Gastroesophageal sphincter (tissue), 4 donors: ENCODE measurements at places on chromosomes 3 and 15.

GRCh38 chr15:70236341-70237086 lies 138.8 kb upstream of the TLE3 start:
- ATAC-seq = no peak

GRCh38 chr15:65336493-65337435 lies 32.3 kb downstream of the RNU5B-1 start:
- ATAC-seq = no peak

GRCh38 chr3:11226042-11226370 lies 46.2 kb upstream of the ATG7 start:
- no peak for ATAC-seq

DNA sequence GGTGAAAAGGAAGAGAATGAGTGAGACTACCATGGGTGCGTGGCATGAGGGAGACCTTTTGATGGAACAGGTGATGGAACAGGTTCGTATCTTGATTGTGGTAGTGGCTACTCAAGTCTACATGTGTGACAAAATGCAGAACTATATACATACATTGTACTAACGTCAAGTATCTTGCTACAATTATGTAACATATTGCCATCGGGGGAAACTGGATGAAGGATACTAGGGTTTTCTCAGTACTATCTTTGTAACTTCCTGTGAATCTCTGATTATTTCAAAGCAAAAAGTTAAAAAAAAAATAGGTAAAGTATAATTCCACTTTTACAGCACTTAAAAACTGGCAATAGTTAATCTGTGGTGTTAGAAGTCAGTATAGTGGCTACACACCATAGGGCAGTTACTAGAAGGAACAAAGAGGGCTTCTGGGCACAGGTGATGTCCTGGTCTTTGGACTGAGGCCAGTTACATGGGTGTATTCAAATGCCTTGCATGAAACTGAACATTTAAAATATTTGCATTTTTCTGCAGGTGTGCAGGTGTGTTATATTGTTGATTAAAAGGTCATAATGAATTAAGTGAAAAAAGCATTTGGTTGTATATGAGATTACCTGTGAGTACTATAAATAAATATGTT lies 61.4 kb downstream of the LRRK1 start:
- no peak for ATAC-seq

DNA sequence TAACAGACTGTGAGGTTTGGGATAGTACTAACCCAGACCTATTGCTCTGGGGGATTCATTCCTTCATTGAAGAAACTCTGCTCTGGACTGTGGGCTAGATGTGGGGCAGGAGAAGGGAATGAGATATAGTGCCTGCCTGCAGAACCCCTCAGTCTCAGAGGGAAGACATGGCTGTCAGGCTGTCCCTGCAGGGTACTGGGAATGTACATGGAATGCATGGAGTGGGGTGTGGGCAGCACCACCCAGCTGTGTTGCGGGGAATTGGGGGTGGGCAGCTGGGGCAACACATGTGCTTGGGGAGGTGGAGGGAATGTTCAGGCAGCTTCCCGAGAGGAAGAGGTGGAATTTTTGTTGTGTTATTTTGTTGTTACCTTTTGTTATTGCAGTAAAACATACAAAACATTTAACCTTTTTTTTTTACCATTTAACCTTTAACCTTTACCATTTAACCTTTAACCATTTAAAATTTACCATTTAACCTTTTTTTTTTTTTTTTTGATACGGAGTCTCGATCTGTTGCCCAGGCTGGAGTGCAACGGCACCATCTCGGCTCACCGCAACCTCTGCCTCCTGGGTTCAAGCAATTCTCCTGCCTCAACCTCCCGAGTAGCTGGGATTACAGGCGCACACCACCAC lies 7.3 kb downstream of the PAQR5 start:
- no peak for ATAC-seq

DNA sequence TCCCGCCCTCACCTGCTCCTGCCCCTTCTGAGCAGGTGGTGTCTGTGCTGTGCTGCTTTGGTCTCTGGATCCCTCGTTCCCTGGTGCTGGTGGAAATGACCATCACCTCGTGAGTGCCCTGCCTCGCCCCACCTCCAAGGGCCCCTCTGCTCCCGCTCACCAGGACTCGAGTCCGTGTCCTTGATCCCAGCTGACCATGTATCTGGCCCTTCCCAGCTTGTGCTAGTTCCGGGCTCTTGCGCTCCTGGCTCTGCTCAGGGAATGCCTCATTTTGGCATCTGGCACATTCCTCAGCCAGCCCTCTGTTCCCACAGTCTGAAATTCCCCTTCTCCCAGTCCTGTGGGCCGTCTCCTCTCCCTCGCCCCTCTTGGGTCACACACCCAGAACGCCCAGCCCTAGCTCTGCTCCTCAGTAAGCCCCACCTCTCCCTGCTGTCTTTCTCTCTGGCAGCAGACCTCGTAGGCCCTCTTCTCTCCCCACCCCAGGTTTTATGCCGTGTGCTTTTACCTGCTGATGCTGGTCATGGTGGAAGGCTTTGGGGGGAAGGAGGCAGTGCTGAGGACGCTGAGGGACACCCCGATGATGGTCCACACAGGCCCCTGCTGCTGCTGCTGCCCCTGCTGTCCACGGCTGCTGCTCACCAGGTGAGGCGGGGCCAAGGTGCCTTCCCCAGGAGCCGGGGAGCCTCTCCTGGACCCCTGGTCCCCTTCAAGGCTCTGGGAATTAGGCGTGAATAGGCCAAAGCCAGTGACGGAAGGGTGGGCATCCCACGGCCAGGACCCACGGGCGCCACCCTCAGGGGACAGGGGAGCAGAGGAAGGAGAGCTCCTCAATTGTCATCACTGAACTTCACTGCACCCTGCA lies 11.5 kb downstream of the SLC51A start:
- no peak for ATAC-seq

DNA sequence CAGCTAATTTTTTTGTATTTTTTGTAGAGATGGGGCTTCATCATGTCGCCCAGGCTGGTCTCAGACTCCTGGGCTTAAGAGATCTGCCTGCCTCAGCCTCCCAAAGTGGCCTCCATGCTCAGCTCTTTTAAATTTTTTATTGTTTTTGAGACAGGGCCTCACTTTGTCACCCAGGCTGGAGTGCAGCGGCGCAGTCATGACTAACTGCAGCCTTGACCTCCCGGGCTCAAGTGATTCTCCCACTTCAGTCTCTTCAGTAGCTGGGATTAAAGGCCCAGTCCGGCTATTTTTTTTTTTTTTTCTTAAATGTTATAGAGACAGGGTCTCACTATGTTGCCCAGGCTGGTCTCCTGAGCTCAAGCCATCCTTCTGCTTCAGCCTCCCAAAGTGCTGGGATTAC lies 15.1 kb upstream of the BAHD1 start:
- no peak for ATAC-seq

GRCh38 chr15:38253351-38253781 lies 730 bp downstream of the SPRED1 start:
- ATAC-seq = no peak

GRCh38 chr15:76967067-76967466 lies 27.9 kb upstream of the PSTPIP1 start:
- ATAC-seq = no peak

GRCh38 chr15:47796339-47796738 lies 79.0 kb downstream of the SEMA6D start:
- no peak for ATAC-seq

DNA sequence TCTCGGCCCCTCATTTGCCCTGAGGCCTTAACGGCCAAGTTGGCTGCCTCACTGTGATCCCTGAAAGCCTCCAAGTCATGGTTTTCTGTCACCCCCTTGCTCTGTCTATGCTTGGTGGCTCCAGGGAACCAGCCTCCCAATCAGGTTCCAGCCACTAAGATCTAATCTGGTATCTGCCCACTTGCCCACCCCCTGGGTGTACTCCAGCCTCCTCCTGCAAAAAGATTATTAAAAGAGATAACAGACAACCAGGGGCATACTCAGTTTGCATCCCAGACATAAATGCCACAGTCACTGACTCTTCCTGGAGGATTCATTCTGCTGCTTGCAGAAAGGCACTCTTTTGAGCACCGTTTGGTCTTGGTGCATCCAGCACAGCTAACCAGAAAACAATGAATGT lies 103.9 kb downstream of the NTRK3 start:
- ATAC-seq = no peak

DNA sequence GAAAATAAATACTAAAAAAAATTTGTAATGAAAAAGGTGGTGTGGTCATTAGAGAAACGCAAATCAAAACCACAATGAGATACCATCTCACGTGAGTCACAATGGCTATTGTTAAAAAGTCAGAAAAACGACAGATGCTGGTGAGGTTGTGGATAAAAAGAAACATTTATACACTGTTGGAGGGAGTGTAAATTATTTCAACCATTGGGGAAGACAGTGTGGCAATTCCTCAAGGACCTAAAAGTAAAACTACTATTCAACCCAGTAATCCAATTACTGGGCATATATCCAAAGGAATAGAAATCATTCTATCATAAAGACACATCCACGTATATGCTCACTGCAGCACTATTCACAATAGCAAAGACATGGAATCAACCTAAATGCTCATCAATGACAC lies 120.3 kb downstream of the MYO9A start:
- ATAC-seq = no peak

DNA sequence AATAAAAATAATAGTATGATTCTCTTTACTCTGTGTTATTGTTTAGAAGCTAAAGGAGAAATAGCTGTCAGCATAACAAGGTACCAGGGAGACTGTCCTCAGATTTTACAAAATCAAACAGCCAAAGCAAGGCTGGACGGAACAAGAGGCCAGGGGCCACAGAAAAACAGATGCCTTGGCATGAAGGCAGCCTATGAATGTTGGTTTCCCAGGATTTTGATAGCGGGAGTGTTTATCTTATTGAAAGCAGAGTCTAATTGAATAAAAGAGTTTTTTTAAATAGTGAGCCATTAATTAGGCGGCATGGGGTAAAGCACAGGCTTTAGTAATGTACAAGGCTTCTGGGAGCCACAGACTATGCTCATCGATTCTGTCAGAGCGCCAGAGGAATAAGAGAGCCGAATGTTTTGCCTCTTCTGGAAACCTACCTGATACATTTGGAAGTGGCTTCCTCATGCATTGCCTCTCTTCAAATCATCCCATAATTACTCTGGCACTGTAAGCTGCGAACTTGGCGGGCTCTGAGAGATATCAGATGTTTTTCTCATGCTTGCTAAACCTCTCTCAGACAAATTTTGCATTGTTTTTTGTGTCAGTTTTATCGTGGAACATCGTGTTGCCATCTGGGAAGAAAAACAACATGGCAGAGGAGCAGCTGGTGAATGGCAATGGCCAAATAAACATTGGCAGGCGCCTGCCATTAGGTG lies 30.4 kb upstream of the TMCO5A start:
- no peak for ATAC-seq

- ATAC-seq = no peak
Observed at GRCh38 chr15:69551391-69552056, 98.9 kb downstream of the RPLP1 start.

DNA sequence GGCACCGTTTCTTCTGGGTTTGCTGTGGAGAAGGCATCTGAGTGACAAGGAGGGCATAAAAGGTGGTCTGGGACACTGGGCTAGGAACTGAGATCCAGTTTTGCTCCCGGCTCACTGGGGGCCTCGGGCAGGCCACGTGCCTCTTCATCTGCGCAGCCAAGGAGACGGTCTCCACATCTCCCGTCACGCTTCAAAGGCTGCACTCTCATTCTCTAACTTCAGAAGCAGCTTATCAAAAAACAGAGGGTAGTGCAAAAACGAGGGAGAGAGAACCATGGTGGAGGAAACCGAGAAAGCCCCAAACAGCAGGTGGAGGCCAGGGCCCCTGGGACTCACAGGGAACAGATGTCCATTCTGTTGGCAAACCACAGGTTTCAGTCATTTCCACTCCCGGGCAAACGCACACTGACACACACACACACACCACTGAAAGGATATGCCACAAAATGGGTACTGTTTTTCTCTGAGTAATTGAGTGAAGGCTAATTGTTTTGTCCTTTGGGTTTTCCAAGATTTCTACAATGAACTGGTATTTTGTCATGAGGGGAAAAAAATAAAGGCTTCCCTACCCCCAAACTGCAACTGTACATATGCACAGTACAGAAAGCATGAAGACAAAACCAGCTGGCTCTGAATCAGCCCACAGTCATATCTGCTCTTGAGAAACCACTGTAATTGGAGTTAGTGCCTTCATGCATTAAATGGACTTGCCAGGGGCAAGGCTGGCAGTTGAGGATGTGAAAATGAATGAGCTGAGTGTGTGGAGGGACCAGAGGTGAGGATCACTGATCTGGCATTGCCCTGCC lies 71.9 kb downstream of the MGLL start:
- no peak for ATAC-seq

DNA sequence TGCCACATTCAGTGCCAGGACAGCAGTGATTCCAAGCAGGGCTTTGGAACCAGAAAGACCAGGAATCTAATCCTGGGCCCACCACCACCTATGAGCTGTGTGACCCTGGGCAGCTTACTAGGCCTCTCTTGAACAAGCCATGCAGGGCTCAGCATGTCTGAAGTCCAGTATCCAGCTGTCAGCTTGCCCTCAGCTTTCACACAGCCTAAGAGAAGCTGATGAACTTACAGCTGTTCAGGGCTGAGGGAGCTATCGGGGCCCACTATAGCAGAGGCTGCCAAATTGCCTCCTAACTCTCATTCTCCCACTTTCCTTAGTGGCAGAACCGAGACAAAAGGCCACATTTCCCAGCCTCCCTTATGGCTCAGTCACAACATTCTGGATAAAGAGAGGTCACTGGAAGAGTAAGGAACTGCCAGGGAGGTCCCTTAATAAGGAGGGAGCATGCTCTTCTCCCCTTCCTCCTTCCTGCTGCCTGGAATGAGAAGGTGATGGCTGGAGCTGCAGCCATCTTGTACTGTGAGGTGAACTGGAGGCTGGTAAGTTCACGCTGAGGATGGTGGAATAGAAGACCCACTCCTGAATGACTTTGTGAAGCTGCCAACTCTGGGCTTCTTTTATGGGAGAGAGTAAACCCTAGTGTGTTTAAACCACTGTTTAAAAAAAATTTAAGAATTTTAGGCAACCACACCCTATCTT lies 34.5 kb downstream of the FEM1B start:
- no peak for ATAC-seq

GRCh38 chr3:37862903-37863815 lies 1.5 kb downstream of the CTDSPL start:
- no peak for ATAC-seq

GRCh38 chr3:32186097-32186496 lies 52.4 kb upstream of the CMTM8 start:
- no peak for ATAC-seq

DNA sequence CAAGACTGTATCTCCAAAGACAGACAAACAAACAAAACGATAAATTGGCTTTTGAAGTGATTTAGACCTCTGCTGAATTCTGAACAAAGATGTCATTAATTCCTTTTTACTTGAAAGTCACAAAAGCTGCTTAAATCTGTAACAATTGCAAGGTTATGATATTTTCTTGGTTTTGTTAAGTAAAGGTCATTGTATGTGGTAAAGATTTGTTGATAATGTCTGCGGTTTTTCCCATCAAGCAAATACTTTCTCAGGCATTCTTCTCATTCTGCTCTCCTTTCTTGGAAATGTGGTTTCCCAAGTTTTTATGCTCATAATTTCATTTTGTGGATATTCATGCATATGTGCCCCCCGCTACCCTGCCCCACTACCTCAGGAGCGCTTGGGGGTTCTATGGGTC lies 116.5 kb downstream of the SLMAP start:
- ATAC-seq = no peak

DNA sequence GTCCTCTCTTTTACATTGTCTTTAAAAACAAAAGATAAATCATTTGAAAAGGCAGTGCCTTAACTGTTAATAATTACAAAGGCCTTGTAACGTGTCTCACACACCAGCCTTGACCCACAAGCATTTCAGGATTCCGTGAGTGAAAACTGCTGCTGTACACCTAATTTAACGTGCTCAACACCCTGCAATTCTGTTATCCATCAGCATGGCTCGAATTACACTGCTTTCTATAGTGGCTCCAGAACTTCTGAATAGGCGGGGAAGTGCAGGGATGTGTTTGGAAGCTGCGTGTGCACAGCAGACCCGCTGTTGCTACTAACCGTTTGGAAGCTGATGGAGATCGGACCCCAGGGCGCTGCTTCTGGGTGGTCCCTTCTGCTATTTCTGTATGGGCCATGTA lies 9.9 kb upstream of the ETFA start:
- no peak for ATAC-seq
